ENCODE measurements at places on chromosomes 6 and 20. TPM values are rescaled to one million over a fixed set of nuclear protein-coding genes. Genes with fewer than 3 reads are reported as not detected.

CRYBG1 gene
- 0.73 TPM for polyA plus RNA-seq

WFDC2 gene
- polyA plus RNA-seq = 0.66 TPM

FAM184A gene
- polyA plus RNA-seq = 0.22 TPM

DNA sequence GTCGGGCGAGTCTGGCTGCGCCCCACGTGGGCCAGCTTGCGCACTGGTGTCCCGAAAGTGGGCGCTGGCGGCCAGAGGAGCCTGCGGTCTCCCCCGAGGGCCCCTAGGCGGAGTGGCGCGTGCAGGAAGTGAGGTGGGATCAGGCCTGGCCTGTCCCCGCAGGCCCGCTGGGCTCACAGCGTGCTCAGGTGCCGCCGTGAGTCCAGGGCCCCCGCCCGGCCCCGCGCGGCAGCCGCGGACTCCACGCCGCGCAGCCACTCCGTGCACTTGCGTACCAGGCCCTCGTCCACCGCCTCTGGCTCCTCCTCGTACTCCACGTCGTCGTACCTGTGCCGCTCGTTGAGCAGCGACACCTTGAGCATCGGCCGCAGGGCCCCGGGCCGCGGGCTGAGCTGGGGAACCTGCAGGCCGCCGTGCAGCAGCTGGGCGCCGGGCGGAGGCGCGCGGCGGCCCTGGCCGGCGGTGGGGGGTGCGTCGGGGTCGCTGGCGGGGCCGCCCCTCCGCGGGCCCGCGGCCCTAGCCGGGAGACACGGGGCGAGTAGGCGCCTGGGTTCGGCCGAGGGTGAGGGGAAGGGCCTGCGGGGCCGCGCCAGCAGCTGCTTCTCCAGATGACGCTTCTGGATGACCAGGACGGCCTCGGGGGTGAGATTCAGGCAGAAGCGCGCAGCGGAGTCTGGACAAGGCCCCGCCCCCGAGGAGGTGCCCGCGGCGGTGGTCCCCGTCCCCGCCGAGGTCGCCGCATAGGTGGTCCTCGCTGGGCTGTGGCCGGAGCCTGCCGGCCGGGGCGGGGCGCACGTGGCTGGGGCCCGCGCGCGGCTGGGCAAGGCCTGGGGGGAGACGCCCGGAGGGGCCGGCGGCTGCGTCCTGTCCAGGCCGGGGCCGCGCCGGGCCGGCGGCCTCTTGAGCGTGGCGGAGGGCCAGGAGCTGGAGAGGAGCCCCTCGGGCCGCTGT lies 835 bp downstream of the PRR18 start:
- DNase-seq = no peak

DNA sequence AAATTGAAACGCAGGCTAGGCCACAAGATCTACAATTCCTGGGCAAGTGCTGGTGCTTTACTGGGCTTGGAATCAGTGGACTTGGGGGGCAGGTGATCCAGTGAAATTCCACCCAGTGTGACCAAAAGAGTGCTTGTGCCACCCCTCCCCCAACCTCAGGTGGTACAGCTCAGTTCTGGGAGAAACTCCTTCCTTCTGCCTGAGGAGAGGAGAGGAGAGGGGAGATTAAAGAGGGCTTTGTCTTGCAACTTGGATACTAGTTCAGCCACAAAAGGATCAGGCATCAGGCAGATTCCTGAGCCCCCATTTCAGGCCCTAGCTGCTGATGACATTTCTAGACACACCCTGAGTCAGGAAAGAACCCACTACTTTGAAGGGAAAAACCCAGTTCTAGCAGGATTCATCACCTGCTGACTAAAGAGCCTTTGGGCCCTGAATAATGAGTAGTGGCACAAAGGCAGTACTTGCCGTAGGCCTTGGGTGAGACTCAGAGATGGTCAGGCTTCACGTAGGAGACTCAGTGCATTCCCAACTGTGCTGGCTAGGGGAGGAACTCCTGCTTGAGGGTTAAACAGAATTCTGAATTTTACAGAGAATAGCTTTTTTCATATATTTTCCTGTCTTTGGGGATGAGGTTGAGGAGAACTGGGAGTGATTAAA lies 446.7 kb downstream of the BMP2 start:
- DNase-seq = no peak

- DNase-seq = peak; percentile 26
Measured at GRCh38 chr6:15608396-15608795, 54.4 kb downstream of the DTNBP1 start.

DNA sequence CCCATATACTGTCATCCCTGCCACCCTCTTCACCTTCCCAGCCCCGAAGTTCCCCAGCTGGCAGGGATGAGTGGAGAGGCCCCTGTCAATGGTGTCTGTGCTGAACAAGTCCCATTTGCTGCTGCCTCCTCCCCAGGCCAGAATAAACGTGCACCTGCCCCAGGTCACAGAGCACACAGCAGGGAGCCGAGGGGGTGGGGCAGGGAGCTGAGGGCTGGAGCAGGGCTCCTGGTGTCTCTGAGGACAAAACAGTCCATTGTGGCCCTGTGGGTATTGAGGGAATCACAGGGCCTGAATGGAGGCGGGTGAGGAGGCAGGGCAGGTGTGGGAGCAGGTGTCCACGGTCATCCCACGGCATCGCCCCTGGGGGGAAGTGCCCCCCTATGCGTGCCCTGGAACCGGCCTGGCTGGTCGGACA lies 55.8 kb downstream of the SNAI1 start:
- DNase-seq = no peak

GRCh38 chr20:46010491-46011391 lies 2.0 kb downstream of the MMP9 start:
- no peak for DNase-seq

DNA sequence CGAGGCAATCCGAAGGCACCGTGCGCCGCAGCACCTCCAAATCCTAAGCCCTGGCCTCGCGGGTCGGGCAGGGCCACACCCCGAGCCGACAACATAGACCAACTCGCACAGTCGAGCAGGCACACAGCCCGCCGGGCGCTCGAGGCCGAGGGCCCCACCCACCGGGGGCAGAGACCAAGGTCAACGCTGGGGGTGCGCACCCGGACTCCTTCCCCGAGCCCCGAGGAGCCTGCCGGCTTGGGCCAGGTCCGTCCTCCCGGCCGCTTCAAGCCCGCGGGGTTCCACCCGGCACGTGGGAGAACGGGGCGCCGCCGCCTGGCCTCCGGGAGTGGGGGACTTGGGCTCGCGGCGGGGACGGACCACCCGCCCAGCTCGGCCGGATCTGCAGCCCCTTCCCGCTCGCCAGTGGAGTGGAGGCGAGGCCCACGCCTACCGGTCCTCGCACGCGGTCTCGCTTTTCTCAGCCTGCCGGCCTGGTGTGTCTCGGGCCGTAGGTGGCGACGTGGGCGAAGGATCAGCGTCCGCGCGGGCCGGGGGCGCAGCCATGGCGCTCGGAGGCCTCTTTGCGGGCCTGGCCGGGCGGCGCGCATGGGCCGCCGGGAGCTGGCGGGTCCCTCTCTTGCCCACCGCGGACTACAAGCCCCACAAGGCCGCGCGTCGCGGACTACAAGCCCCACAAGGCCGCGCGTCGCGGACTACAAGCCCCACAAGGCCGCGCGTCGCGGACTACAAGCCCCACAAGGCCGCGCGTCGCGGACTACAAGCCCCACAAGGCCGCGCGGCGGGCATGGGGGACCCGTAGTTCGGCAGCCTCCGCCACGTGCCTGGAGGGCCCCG lies at the start of gene UCKL1:
Gene UCKL1, minus strand, starts transcription at position 590 of the 837 bp plus-strand sequence. Its CDS starts 44 bp downstream, at position 546.
- peak; percentile 92 for DNase-seq

DNA sequence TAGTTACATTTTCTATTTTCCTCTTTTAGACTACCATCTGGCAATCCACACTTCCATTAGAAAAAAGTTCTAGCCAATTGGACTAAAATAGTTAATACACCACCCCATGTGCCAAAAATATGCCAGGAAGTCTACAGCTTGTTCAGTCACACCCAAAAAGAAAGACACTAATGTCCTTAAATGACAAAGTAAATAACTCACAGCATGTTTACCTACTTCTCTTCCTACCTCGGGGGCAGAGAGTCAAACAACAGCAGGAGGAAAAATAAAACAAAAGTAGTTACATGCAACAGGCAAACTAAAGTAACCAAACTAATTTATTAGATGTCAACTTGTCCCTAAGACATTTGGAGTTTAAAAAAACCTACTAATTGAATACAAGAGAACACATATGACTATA lies 57.0 kb downstream of the UBE3D start:
- no peak for DNase-seq
